Activated T-cell treated with anti-CD3 and anti-CD28 coated beads for 24 hours (primary cell): ENCODE measurements at places on chromosomes 2 and 18.

GRCh38 chr2:164080486-164080885 lies 344.7 kb upstream of the FIGN start:
- no peak for DNase-seq

DNA sequence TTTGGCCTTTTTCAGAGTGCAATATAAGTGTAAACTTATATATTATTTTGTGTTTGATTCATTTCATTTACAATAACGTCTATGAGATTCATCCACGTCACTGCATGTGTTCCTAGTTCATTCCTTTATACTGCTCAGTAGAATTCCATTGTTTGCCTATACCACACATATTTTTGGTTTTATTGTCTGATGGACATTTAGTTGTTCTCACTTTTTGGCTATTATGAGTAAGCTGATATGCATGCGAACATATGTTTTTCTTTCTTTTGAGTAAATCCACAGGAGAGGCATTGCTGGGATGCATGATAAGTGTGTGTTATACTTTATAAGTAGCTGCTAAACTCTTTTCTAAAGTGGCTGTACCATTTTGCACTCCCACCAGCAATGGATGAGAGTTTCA lies 314.8 kb upstream of the HS6ST1 start:
- DNase-seq: no peak

GRCh38 chr2:158735822-158736580 lies 59.1 kb upstream of the DAPL1 start:
- DNase-seq: no peak

GRCh38 chr18:68839701-68840100 lies 41.8 kb downstream of the CCDC102B start:
- no peak for DNase-seq

- DNase-seq: no peak
Observed at GRCh38 chr2:179441551-179441950, 176.9 kb upstream of the SESTD1 start.

DNA sequence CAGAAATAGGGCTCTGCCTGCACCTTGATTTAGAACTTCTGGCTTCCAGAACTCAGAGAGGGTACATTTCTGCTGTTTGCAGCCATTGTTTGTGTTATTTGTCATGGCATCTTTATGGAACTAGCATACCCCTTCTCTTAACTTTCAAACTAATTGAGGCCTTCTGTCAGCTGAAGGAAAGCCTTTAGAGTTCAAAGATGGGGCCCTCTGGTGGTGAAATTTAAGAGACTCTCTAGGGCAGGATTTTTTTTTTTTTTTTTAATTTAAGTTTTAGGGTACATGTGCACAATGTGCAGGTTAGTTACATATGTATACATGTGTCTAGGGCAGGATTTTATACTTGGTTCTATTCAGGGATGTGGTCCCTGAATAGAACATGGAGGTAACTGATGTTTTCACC lies 260.6 kb upstream of the LINC00305 start:
- no peak for DNase-seq

GRCh38 chr18:76553715-76554546 lies 58.9 kb upstream of the ZNF516 start:
- no peak for DNase-seq

DNA sequence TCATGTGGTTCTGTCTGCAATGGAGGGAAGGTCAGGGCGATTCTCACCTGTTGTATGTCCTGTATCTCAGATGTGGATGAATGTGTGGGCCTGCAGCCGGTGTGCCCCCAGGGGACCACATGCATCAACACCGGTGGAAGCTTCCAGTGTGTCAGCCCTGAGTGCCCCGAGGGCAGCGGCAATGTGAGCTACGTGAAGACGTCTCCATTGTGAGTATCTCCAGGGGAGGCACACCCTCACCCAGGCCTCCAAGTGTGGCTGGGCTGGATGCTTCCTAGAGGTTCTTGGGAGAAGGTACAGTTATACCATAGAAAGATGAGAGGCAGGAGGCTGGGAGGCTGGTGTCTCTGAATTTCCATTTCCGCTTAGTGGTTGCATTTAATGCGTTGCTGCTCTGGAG lies 46.9 kb downstream of the FBLN7 start:
- DNase-seq: no peak

- no peak for DNase-seq
Observed at GRCh38 chr2:54559006-54559445, 102.9 kb downstream of the SPTBN1 start.

GRCh38 chr2:11568436-11568835 lies 34.6 kb downstream of the GREB1 start:
- DNase-seq: no peak

- no peak for DNase-seq
Observed at GRCh38 chr2:209368914-209369313, 54.9 kb upstream of the MAP2 start.

- no peak for DNase-seq
Observed at GRCh38 chr2:397521-397920, 109.6 kb upstream of the ALKAL2 start.

- no peak for DNase-seq
Observed at GRCh38 chr18:7609617-7610016, 42.5 kb downstream of the PTPRM start.

DNA sequence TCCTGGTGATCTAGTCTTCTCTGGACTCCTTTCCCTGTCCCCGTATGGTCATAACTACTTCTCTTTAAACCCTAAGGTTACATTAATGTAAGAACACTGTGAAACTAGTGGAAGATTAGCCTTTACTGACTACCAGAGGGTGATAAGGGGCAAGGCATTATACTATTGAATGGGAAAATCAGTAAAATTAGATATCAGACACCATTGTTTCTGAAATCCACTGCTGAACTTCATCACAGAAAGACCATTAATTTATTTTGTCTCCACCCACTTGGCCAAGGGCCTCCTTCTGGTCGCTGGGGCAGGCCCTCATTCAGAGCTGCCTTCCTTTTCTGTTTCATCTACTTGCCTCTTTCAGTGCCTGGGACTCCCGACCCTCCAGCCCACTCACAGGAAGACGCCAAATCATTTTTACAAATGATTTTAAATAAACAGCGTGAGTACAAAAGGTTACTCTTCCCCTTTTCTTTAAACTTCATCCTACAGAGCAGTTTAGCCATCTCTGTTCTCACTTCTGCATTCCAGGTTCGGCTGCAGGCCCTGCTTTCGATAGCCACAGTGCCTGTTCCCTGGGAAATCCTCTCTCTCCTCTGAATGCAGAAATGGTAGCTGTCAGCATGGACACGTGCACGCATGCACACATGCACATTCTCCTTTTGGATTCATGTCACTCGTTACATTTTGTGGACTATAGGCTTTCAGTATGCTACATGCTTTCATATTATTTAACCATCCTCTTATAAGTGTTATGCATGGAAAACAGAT lies 70.3 kb upstream of the DOCK10 start:
- no peak for DNase-seq

GRCh38 chr2:189511960-189512319 lies 68.6 kb downstream of the SLC40A1 start:
- no peak for DNase-seq

GRCh38 chr2:206368933-206369569 lies 74.3 kb upstream of the ADAM23 start:
- no peak for DNase-seq

GRCh38 chr2:142174176-142174575 lies 43.4 kb upstream of the LRP1B start:
- DNase-seq: no peak

GRCh38 chr2:235614900-235615712 lies 121.3 kb downstream of the AGAP1 start:
- no peak for DNase-seq

GRCh38 chr18:44128365-44128764 lies 552.3 kb upstream of the SETBP1 start:
- no peak for DNase-seq

DNA sequence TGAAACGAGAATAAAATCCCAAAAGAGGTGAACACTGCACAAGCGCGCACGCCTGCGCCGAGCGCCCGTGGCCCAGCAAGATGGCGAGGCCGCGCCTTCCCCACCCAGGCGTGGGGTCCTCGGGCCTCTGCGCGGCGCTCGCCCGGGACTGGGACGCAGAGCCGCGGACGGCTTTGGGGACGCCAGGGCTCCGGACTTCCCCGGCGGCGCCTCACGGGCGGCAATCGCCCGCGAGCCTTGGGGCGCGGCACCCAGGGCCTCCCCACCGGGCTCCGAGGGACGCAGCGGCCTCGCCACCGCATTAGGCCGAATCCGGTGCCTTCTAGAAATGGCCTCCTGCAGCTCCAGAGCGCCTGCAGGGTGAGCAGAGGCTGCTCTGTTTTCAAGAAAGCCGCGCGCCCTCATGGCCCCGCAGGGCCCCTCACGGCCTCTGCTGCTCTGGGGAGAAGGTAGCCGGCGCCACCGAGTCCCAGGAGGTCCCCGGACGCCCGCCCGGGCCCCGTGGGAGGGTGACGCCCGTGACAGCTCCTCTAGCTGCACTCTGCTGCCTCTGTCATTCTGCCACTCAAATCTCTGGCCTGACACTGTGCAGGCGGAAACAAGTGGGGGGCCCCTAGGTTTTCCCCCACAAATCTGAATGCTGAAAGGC lies 35.9 kb upstream of the POMC start:
- no peak for DNase-seq

- DNase-seq: no peak
Observed at GRCh38 chr2:143717053-143717452, 587.8 kb downstream of the ARHGAP15 start.

- DNase-seq: no peak
Observed at GRCh38 chr18:52070291-52070756, 269.7 kb upstream of the DCC start.

GRCh38 chr2:43169987-43170386 lies 56.4 kb downstream of the ZFP36L2 start:
- DNase-seq: no peak

DNA sequence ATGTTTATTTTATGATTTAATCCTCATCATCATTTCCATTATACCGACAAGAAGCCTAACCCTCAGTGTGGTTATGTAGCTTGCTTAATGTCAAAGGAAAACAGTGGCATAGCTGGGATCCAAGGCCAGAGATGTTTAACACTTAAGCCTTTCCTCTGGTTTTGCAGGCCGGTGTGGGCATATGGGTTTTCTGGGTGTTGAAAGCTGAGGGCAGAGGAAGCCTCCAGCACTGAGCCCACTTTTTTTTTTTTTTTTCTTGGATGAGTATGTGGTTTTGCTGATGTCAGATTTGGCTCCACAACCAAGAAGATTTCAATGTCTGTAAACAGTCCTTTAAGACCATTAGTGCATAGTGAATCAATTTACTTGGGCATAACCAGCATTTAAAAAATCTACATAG lies 41.3 kb downstream of the LHCGR start:
- no peak for DNase-seq

GRCh38 chr2:71153585-71154224 lies 23.3 kb downstream of the MPHOSPH10 start:
- no peak for DNase-seq

DNA sequence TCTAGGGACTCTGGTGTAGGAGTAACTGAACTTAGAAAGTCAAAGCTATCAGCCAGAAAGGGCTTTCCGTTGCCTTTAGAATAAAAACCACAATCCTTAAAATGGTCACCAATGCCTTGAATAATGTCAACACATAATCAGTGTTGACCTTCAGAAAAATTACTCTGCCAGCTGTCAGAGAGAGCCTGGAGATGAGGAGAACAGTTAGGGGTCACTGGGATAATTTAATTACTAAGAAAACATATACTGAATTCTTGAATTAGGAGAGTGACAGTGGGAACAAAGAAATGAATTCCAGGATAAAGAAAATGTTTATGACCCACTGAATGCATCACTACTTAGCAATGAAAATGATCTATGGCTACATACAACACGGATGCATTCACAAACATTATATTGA lies 23.4 kb upstream of the UGP2 start:
- DNase-seq: no peak

DNA sequence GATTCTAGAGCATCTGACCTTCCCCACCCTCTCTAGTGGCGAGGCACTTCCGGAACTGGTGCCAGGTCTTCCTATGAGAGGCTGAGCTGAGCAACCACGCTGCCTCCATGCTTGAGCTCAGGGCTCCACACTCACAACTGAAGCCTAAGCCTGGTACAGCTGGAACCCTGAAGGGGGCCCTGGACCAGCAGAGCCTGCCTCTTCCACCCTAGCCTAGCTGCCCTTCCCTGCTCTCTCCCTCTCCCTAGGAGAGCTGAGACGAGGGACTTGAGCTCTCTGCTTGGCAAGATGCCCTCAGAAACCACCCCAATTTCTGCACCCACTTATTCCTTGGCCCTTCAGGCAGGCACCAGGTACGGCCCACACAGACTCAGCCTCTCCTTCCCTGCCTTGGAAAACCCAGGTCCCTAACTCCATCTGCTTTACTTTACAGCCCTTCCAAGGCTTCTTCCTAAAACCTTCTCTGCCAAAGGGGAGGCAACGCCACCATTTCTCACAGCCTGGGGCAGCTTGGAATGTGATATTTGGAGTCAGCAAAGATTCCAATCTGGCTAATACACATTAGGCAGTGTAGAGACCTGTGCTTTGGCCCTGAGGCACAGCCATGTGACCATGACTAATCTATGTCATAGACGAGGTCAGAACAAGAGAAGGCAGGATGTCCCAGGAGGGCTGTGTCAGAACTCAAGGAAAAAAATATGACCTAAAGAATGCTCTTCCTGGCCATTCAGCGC lies 18.8 kb downstream of the COX7A2L start:
- DNase-seq: no peak

- no peak for DNase-seq
Observed at GRCh38 chr2:3054066-3054465, 323.6 kb downstream of the EIPR1 start.

- no peak for DNase-seq
Observed at GRCh38 chr2:207616185-207616584, 9.0 kb downstream of the METTL21A start.

GRCh38 chr2:167862296-167862695 lies 385.1 kb downstream of the STK39 start:
- no peak for DNase-seq

DNA sequence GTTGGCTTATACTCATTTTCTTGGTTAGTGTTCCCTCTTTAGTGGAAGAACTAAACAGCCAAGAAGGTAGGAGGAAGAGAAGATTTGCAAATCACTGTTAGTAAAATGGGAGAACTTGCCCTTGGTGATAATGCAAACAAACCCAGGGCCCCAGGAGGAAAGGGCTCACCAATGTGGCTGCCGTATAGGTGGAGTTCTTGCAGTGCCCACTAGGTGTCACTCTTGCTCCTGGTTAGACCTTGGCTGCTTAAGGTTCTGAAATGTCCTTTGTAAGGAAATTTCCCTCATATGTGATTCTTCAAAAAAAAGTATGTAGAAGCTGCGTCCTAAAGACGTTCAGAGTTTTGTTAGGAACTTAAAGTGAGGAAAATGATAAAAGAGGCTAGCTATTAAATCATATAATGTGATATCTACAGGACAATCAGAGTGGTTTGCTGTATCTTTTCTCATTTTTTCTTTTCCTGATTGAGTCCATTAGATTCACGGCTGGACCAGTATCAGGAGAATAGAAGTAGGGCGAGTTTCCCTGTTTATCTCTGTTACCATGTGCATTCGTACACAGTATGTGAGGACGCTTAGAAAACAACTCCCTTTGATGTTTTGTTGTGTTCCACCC lies 48.6 kb downstream of the RPIA start:
- peak; percentile 50 for DNase-seq

GRCh38 chr2:84771251-84771650 lies 109.6 kb downstream of the TRABD2A start:
- no peak for DNase-seq

GRCh38 chr2:60858897-60859311 lies 22.5 kb upstream of the REL start:
- no peak for DNase-seq
